Vagina (tissue), 2 donors: ENCODE measurements at places on chromosomes 1 and 21.

- no peak for DNase-seq
These were observed 11.9 kb downstream of the SOAT1 start for GRCh38 chr1:179305450-179305849.

- no peak for DNase-seq
These were observed 5.4 kb downstream of the CCDC190 start for GRCh38 chr1:162855461-162856150.

GRCh38 chr1:184622136-184622823 lies 132.4 kb downstream of the EDEM3 start:
- DNase-seq, result no peak

- DNase-seq, result no peak
These were observed 2.0 kb downstream of the MAPKAPK2 start for GRCh38 chr1:206686478-206687249.

GRCh38 chr1:156839426-156840109 lies 19.3 kb downstream of the INSRR start:
- no peak for DNase-seq

GRCh38 chr21:17859661-17860060 lies 40.5 kb upstream of the C21orf91 start:
- DNase-seq, result no peak

GRCh38 chr1:39895731-39896480 lies 5.8 kb downstream of the MYCL start:
- no peak for DNase-seq

DNA sequence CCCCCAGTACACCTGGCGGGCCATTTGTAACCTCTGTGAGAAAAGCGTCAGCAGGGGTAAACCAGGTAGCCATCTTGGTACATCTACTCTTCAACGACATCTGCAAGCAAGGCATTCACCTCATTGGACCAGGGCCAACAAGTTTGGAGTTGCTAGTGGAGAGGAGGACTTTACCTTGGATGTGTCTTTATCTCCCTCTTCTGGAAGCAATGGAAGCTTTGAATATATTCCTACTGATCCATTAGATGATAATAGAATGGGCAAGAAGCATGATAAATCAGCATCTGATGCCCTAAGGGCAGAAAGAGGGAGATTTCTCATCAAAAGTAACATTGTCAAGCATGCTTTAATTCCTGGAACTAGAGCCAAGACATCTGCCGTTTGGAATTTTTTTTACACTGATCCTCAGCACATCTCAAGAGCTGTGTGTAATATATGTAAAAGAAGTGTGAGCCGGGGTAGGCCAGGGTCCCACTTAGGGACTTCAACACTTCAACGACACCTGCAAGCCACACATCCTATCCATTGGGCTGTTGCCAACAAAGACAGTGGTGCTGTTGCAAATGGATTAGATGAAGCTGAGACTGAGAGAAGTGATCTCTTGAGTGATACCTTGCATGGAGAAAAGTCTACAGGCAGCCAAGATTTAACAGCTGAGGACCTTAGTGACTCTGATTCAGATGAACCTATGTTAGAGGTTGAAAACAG lies 2.7 kb downstream of the ZBED6 start:
- DNase-seq, result no peak

- no peak for DNase-seq
These were observed 155.3 kb downstream of the HHIPL2 start for GRCh38 chr1:222392556-222392955.

DNA sequence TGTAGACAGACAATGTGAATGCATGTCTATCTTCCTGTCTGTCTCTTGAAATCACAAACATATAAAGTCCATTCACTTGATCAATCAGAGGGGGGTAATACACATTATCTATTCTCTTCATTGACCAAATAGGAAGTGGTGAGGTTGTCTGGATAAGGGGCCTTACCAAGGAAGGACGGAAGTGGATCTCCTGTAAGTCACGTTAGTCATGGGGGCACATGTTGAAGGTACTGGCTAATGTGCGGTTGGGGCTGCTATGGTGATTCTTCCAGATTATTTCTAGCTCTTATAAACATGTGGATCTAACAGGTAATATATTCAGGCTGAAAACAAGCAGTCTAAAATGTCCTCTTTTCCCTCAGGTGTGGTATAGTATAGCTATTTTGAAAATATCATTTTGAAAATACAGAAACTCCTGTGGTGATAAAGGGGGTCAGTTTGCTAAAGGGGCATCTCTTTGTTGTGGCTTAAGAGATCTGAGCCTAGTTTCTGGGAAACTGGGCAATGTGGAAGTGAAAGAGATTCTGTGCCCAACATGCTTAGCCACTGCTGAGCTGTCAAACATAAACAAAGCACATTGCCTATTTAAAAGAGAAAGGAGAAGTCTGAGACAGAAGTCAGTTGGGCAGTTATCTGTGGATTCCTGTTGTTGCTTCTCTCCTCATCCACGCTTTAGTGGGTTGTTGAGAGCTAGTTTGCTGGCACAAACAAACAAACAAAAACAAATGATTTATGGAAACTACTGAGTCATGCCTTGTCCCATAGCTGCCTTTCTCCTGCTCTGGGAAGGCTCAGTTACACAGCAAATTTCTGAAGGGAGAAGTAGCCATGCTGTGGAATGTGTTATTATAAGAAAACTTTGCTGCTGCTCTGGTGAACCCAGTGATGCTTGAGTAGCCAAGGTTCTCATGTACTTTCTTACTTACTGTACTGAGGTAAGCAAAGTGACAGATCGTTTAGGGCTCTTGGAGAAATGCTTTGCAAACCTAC lies 166.9 kb downstream of the HLX start:
- DNase-seq, result no peak

GRCh38 chr1:54585181-54586066 lies 37.4 kb downstream of the ACOT11 start:
- no peak for DNase-seq

- DNase-seq, result no peak
These were observed 496.9 kb upstream of the LRRC7 start for GRCh38 chr1:69070660-69071373.

DNA sequence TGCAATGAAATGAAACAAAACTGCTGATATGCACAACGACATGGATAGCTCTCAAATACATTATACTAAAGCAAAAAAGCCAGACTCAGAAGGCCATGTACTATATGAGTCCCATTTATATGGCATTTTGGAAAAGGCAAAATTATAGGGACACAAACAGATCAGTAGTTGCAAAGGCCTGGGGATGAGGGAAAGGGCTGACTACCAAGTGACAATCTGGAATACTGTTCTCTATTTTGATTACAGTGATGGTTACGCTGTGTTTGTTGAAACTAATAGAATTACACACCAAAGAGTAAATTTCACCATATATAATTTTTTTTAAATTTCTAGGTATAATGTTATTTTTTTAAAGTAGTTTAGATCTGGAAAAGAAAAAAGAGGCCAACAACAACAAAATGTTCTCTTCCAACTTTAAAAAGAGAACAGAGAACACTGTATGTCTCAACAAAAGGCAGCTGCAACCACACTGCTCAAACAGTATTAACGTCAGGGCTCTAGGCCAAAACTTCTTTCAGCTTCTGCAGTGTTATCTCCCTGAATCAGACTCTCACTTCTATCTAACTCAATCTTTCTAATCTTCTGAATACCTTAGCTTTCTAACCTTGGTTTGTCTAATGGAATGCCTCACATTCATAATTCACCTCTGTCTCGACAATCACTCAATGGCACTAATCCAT lies 75.8 kb downstream of the FOXJ3 start:
- DNase-seq, result no peak

DNA sequence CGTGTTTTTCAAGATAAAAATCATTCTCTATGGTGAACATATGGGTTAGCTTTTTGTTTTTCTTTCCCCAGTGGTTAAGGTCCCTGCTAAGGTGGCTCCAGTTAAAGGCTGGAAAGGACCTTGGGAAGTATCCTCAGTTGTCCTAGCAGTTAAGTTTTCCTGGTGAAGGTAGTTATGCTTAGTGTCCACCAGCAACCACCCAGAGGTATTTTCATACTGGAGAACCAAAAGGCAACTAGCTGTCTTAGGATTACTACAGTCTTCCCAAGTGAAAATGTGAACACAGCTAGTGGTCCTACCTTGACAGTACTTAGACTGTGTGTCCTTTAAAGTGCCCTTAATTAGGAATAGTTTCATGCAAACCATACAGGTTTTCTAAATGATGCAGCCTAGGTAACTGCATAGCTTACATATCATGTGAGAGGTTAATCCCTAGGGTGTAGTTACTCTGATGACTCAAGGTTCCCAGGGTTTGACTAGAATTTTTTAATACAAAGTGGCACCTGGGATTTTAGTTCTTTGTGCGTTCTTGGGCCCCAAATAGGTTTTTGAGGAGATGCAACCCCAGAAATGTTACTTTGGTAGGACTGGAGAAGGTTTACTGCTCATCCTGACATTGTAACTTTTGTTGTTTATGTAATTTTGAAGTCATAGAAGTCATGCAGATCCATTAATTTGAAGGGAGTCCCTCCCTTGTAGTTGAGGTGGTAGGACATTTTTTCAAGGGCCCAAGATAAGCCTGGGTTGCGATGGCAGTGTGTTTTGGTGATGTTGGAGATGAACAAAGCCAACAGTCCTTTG lies 36.5 kb downstream of the YY1AP1 start:
- DNase-seq, result no peak

GRCh38 chr1:22918644-22919043 lies 54.0 kb downstream of the LACTBL1 start:
- DNase-seq, result no peak

DNA sequence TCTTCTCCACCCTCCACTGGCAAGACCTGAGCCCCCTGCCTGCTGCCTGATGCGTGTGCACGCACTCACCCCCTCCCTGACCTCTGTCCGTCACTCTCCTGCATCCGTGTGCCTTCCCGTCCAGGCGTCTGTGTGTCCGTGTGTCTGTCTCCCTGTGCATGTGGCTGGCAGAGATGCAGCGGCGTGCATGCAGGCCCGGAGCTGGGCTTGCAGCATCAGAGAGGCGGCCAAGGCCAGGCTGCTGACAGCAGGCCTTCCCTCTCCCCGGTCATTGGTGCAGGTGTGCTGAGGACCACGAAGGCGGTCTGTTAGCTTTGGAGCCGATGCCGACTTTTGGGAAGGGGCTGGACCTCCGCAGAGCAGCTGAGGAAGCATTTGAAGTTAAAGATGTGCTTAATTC lies 22.8 kb upstream of the ARHGEF16 start:
- DNase-seq, result no peak
